HT-29 (cell line): ENCODE measurements at places on chromosomes 2 and 18.

GRCh38 chr18:57918601-57919000 lies 115.5 kb upstream of the ATP8B1 start:
- DNase-seq, result no peak

DNA sequence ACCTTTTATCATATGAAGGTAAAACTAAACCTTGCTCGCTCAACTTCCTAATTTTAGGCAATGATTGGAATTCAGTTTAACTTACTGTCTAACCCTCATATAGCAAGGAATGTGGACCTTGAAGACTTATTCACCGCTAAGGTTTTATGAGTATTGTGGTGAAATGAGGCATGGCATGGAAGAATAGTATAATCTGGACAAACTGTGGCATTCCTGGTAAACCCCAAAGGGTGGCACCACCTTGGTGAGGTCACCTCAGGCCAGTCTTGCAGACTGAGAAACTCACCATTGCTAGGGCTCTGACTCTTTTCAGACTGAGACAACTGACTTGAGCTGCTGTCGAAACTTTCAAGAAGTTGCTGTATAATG lies 51.1 kb upstream of the EHBP1 start:
- DNase-seq, result peak; percentile 82

DNA sequence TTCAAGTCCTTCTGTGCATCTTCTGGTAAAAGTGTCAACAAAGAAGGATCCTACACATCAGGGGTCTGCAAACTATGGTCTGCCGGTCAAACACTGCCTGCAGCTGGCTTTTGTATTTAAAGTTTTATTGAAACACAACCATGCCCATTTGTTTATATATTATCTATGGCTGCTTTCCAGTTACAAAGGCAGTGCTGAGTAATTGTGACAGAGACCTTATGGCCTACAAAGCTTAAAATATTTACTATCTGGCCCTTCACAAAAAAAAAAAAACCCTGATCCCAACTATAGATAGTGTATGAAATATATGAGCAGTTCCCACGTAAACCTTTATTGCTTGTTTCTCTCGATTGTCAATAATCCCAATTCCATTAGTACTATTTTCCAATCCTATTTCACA lies 101.4 kb downstream of the RBMS1 start:
- DNase-seq, result no peak

GRCh38 chr2:145677371-145677770 lies 1157.5 kb upstream of the ZEB2 start:
- DNase-seq, result no peak

DNA sequence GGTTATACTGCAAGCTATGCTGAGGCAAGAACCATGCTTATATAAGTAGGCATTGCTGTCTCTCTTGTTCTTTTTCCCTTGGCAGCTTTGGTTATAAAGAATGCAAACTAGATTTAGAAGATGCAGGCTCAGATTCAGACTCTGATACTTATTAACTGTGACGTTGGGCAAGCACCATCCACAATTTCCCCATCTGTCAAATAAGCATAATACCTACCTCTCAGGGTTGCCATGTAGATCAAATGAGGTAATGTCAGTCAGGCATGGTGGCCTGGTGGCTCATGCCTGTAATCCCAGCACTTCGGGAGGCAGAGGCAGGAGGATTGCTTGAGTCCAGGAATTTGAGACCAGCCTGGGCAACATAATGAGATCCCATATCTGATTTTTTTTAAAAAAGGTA lies 21.7 kb downstream of the ITGAV start:
- no peak for DNase-seq

GRCh38 chr2:38601463-38602135 lies 1.1 kb downstream of the HNRNPLL start:
- peak; percentile 61 for DNase-seq

GRCh38 chr2:80525152-80525551 lies 220.6 kb upstream of the LRRTM1 start:
- DNase-seq, result no peak

DNA sequence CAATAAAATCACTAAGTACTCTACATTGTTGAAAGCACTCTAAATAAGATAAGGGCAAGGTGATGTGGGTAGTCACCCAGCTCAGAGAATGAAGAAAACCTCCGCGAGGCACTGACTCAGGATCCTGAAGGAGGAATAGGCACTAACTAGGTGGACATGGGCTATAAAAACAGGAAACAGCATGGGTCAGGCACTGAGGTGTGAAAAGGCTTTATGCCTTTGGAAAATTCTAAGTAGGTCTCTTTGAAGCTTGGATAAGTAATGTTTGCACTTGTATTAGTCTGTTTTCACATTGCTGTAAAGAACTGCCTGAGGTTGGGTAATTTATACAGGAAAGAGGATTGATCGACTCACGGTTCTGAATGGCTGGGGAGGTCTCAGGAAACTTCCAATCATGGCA lies 161.6 kb downstream of the EPHA4 start:
- no peak for DNase-seq

DNA sequence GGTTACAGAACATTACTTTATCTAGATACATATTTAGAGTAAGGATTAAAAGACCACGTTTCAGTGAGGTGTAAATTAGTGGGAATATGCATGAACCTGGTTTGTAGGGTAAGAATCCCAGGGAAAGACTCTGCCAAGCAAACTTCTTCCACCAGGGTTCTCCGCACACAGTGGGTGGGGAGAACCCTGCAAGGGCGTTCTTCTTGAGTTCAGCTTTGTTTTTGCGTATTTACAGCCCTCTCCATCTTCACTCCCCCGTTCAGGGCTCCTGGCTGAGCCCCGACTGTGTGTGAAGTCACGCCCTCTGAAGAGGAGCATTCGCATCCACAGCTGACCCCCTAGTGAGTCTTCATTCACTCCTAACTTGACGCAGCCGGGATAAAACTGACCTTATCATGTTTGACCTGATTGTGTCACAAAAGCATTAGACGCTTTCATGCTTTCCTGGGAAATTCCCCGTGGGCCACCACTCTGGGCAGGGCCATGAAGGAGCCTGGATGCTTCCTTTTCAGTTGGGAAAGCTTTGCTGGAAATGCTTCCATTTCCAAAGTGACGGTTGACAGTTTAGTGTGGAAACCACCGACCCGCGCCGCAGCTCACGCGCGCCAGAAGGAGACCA lies 1.0 kb downstream of the ALKAL2 start:
- no peak for DNase-seq

DNA sequence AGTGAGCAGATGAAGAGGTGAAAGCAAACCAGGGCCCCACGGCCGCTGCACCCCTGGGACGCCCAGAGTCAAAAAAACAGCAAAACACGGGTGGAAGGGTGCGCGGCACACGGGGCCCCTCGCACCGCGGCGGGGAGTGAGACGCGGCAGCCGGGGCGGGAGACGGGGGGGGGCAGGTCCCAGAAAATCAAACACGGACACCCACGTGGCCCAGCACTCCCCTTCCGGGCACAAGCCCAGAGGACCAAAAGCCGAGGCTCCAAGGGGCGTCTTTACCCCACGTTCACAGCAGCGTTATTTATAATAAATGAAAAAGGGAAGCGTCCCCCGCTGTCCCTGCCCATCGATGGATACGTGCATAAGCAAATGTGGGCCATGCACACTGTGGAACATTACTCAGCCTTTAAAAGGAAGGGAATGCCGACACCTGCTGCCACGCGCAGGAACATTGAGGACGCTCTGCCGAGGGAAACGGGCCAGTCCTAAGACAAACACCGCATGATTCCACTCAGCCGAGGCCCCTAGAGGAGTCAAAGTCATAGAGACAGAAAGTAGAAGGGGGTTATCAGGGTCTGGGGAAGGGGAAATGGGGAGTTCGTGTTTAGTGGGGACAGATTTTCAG lies 677 bp upstream of the COPS9 start:
- no peak for DNase-seq

DNA sequence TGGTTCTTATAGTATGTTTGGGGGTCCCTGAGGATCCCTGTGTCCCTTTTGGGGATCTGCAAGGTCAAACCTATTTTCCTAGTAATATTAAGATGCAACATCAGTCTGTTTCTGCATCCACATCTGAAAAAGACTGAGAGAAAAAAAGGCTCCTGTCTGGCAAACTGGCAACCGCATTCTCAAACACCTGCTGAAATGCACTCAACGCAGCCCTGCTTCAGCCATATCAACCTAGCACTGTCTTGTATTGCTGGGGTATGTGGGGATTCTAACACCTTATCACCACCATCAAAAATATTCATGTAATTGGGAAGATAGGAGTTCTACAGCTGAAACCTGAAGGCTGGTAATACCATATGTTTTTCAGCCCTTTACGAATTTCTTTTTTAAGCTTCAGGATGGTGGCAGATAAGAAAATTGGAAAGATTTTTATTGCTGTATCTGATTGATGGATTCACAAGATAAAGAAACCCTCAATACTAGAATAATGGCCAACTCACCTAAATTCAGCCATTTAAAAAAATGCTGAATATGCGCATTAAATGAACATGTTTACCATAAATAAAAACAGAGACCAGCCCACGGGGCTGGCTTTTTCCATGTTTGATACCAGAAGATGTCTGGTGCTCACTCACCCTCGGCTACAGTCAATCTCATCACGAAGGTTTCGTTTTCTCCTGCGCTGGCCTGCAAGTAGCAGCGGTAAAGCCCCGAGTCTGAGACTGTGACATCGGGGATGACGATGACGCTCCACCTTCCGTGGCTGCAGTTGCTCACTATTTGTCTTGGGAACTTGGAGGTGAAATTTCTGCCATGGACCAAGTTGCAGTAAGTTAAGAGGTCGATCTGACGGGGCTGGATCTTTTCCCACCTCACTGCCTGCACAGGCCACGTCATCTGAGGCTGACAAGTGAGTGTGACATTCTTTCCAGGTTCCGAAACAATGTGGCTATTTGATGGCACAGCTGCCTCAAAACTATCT lies 52.3 kb downstream of the CD226 start:
- DNase-seq, result no peak

- no peak for DNase-seq
Observed at GRCh38 chr2:169916623-169917022, 89.4 kb downstream of the UBR3 start.

DNA sequence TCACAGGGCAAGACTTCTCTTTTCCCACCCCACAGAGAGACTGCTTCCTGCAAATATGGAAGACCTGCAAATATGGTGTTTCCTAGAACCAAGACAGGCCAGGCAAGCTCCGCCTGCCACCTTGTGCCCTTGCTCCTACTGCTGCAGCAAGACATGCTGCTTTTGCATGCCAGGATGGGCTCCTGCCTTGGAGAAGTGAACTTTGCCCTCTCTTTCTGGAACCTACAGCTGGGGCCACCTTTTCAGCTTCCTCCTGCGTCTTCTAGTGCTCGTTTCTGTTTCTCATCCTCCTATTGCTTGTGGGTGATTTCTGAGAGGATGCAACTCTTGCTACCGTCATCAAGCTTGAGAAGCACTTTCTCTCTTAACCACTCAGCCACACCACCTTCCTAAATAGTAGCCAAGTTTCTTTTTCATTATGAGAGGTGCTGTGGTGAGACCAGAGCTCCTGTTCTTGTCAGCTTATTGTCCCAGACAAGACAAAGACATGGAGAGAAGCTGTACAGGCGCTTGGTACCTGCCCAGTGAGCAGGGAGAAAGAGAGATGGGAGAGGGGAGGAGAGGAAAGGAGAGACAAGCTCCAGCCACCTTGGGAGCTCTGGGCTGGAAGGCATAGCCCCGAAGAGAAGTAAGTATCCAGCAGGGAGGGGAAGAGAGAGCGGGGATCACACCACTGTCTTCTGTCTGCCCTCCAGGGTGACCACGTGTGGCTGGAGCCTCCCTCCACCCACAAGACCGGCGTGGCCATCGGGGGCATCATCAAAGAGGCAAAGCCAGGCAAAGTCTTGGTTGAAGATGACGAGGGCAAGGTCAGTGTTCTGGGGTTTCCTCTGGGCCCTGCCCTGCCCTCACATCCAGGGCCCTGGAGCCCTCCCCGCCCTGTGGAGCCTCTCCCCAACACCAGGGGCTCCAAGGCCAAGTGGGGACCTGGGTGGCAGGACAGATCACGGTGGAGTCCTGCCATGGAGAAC lies 28.3 kb downstream of the MYO7B start:
- no peak for DNase-seq

DNA sequence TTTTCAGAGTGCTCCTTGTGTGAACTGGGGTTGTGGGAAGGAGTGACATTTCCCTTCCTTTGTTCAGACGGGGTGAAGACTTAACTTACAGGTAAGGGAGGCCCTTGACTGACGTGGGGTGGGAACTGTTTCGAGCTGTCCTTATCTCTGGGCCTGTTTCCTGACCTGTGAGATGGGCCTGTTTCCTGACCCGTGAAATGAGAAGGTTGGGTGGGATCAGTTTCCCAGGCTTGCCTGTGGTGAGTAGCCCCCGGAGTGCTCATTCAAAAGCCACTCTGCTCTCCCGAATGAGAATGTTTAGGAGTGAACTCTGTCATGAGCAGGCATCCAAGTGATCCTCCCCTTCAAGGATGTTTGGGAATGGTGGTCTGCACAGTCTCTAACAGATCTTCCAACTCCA lies 4.1 kb upstream of the LYPD6B start:
- no peak for DNase-seq

- DNase-seq, result no peak
Observed at GRCh38 chr2:27494944-27495554, at the start of gene FNDC4. Gene FNDC4, minus strand, starts transcription at chr2:27495200. Its CDS starts 521 bp downstream, at chr2:27494679.
